ENCODE measurements at places on chromosomes 12 and 14.

- peak; percentile 41 for DNase-seq
These were observed 96.8 kb downstream of the SINHCAF start for GRCh38 chr12:31228811-31229792.

GRCh38 chr14:23306412-23307145, at the start of gene BCL2L2:
BCL2L2 (plus strand) TSS chr14:23306833; CDS start chr14:23307768, 935 bp downstream.
- peak; percentile 86 for DNase-seq

GRCh38 chr14:81449114-81449513, 49.0 kb upstream of the STON2 start:
- no peak for DNase-seq

DNA sequence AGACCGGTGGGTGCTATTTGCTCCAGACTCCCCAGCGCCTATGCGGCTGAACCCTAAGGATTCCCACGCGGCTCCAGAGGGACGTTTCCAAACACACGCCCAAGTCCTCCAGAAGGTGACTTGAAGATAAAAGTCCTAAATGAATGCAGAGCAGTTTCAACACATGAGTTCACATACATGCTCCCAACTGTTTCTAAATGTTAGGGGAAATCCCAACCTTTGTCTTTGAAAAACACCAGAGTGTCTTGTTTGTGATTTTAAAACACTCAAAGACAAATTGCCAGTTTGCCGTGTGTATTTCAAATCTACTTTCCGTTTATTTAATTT, 252.9 kb upstream of the SFSWAP start:
- DNase-seq: no peak

DNA sequence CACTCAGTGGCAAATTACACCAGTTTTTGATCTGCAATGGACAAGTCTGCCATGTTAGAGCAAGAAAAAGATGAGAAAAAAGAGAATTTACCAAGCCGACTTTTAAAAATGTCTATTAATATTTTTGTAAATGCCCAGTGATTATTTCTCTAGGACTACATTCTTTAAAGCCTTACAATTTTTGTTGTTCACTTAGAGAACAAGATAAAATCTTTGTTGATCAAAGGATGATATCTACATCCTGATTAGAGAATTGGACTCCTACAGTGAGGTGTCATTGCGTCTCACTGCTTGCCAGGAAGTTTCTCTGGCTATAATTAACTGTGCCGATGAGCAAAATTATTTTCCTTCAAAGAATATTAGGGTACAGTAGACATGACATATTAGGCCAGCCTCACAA, 1.7 kb upstream of the CFAP54 start:
- DNase-seq: no peak

DNA sequence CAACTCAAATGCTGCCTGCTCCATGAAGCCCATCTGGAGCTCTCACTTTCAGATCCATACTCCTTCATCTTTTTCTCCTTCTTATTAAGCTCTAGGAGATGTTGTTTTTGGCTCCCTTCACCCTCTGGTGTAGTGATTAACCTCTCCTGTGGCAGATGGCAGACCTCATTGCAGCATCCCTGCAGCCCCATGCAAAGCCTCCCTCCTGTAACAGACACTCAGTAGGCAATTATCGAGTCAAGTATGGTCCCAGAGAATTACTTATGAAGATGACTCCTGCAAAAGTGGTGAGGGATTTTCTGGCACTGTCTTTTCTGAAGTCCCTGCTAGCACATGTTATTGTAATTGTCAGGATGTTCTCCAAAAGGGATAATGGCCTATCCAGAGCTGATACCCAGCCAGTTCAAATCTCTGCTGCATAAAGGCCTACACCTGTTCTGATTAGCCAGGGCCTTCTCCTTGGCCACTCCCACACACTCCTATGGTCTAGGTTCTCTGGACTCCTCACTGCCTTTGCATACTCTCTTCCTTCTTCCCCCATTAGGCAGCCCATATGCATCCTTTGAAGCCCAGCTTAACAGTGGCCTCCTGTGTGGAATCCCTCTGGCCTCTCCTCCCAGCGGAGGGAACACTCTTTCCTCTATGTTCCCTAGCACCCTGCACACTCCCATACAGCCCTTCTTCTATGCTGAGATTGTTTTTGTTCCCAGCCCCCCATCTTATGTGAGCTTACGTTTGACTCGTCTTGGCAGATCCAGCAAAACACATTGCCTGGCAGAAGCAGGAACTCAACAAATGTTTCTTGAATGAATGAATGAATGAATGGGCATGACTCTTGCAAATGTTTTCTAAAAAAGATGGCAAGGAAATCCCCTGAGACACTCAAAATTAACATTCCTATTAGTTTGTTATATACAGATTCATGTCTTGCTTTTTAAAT, 43.9 kb upstream of the MDM1 start:
- no peak for DNase-seq

GRCh38 chr12:24750263-24750662, 198.6 kb downstream of the BCAT1 start:
- no peak for DNase-seq

DNA sequence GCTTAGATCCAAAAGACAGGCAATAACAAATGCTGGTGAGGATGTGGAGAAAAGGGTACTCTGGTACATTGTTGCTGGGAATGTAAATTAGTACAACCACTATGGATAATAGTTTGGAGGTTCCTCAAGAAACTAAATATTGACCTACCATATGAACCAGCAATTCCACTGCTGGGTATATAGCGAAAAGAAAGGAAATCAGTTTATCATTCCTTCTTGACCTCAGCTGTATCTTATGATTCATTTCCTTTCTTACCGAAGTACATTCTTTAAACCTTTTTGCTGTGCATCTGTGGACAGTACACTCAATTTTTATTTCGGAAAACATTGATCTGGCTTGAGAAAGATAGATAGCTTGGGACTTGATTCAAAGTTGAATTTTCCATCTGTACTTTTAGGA, 183.2 kb upstream of the LRFN5 start:
- no peak for DNase-seq

- DNase-seq: no peak
These were observed 33.6 kb downstream of the C14orf132 start for GRCh38 chr14:96072746-96073145.

GRCh38 chr14:105389976-105390848, 8.1 kb upstream of the TEX22 start:
- no peak for DNase-seq

GRCh38 chr12:110809149-110809548, 37.6 kb upstream of the CCDC63 start:
- no peak for DNase-seq

DNA sequence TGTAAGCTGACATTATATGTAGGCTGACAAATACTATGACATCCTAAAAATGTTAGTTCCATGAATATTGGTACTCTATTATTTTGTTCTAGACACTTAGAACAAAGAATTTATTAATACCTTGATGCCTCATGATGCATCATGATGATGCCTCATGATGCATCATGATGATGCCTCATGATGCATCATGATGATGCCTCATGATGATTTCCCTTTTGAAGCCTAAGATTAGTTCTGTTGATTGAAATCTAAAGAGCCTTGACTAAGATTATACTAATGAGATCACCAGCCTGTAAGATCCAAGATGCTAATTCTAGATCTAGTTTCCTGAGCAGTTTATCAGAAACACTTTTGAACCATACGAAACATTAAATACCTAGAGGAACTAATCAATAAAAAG, 4.6 kb upstream of the CEP128 start:
- DNase-seq: no peak

- DNase-seq: no peak
These were observed 33.9 kb downstream of the PLCZ1 start for GRCh38 chr12:18703911-18704310.

DNA sequence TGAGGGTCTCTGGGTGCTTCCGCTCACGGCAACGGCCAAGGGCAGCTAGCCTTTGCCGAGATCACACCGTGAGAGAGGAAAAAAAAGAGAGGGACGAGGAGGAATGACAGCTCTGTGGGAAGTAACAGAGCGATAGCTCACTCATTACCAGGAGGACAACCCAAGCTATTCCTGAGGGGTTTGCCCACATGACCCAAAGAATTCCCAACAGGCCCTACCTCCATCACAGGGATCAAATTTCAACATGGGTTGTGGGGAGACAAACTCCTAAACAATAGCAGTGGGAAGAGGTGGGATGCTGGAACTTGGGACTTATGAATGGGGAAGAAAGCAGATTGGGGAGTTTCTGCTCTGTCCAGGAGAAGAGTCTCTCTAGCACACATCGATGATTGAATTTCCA, 180.6 kb downstream of the LRRK2 start:
- no peak for DNase-seq

- DNase-seq: no peak
These were observed 14.8 kb downstream of the EMP1 start for GRCh38 chr12:13211191-13211858.

DNA sequence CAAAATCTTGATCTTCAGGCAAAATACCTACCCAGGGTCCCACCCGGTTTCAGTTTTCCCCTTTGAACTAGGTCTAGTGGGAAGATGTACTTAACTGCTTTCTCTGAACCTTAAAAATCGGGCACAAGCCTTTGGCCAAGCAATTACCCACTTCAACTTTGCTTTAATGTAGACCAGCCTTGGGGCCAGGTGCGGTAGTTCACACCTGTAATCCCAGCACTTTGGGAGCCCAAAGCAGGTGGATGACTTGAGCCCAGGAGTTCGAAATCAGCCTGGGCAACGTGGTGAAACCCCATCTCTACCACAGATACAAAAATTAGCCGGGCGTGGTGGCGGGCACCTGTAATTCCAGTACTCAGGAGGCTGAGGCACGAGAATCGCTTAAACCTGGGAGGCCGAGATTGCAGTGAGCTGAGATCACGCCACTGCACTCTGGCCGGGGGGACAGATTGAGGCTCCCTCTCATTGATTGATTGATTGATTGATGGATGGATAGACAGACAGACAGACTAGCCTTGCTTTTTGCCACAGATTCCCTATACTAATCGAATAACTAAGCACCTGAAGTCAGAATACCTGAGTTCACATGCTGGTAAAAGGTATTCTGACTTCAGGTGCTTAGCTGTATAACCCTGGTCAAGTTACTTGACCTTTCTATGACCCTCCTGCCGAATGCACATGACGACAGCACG, 1.9 kb downstream of the CLIP1 start:
- DNase-seq: no peak

DNA sequence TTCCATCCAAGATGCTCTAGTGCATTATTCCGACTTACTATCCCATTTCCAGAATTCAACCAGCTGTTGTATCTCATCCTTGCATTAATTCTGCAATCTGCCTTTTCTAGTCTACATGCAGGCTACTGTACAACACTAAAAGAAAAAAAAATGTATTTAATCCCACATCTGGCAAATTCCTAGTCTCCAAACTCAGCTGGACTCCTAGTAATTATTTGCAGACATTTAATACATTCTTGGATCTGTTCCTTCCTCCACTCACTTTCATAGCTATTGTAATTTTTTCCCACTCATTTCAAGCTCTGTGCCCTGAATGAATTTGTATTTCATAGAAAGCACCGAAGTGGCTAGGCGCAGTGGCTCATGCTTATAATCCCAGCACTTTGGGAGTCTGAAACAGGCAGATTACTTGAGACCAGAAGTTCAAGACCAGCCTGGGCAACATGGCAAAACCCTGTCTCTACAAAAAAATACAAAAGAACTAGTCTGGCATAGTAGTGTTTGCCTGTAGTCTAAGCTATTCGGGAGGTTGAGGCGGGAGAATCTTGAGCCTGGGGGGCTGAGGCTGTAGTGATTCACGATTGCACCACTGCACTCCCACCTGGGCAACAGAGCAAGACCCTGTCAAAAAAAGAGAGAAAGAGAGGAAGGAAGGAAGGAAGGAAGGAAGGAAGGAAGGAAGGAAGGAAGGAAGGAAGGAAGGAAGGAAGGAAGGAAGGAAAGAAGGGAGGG, 39.5 kb upstream of the YAF2 start:
- DNase-seq: no peak

DNA sequence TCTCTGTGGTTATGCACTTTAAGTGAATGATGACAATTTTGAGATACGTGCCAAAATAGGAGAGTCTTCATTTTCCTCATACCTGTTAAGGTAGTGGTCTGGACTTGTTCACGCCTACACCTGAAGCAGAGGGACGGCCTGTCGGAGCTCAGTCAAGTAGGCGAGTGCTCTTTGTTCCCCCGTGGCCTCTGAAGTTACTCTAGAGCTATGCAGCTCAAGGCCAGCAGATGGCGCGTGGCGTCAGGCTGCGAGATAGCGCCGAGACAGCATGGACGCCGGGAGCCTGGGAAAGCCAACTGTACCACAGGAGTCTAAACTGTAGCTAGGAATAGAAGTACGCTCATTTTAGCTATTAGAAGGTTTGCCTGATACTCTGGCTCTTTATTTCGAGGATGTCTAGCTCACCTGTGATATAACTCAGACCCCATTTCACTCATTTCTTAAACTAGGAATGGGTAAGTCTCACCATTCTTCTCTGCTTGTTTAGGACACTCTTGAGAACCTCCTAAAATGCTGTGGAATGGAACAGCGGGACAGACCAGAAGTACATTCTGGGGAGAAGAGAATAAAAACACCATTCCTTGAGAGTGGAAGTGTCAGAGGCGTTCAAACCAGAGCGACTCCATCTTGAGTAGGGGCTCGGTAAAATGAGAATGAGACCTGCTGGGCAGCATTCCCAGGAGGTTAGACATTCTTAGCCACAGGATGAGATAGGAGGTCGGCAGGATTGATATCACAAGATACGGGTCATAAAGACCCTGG, 267.4 kb upstream of the HMGA2 start:
- peak; percentile 77 for DNase-seq

DNA sequence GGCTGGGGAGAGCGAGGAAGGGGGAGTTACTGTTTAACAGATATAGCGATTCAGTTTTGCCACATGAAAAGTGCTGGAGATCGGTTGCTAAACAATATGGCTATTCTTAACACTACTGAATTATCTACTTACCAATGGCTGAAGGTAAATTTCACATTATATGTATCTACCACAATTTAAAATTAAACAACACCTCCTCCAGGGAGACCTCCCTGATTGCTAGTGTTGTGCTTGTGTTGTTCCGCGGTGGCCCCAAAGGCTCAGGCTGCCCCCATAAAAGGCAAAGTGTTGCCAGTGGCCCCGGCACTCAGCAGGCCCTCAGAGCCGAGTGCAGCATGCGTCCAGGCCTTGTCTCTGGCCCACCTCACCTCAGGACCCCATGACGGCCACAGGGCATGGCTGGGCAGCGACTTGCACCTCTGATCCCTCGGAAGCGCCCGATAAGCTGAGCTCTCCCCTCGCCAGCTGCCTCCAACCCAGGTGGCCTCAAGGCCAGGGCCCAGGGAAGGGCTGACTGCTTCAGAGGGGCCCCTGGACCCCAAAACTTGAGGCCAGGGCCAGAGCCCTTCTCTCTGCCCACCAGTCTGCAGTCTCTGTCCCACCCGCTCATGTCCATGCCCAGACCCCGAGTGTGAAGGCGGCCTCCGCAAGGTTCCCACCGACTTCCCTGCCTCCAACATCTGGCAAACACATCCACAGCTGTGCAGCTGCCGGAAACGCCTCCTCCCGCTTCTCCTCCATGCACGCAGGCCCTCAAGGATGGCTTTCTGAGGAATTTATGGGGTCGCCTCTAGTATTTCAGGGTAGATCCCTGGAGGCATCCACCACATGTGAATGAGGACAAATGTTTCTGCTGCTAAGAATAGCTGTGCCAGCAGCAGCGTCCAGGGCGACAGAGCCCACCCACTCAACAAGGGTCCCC, 60.0 kb downstream of the NCOR2 start:
- DNase-seq: no peak

All from liver (tissue), 10 donors.